ENCODE measurements at places on chromosomes 2 and 18.

- no peak for DNase-seq
Measured at GRCh38 chr18:3329471-3329870, 67.5 kb downstream of the MYL12B start.

GRCh38 chr2:48356701-48357325, 173.1 kb upstream of the STON1 start:
- DNase-seq: peak; percentile 52

DNA sequence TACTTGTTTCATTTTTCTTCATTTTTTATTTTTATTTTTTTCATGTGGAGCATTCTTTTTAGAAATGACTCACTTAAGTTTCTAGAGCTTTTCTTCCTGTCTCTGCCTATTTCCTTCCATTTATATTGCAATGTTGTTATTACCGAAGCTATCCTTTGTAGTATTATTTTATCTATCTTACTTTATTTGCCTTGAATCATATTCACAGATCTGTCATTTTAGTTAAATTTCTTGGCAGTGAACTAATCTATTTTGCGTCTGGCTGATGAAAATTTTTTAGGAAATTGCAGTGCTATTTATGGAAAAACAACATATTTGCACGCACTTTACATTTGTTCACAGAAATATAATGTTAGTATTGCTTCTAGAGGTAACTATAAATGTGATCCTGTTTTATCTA, 956.9 kb upstream of the SLC39A10 start:
- DNase-seq: no peak

- no peak for DNase-seq
Measured at GRCh38 chr2:144159240-144159639, 360.7 kb downstream of the ZEB2 start.

DNA sequence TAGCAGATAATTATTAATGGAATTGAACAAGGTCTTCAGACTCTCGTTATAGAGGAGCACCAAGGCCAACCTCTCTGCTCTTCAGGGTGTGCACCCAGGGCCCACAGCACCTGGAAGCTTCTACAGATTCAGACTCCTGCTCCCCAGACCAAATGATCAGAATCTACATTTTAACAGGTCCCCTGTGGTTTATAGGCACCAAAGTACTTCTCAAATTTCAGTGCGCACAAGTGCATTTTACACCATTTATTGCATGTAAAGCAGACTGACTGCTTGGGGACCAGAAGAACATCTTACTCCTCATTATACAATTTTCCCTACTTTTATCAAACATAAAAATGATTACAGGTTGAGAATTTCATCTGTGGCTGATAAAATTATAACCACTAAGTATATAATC, 163.9 kb downstream of the COL4A4 start:
- no peak for DNase-seq

DNA sequence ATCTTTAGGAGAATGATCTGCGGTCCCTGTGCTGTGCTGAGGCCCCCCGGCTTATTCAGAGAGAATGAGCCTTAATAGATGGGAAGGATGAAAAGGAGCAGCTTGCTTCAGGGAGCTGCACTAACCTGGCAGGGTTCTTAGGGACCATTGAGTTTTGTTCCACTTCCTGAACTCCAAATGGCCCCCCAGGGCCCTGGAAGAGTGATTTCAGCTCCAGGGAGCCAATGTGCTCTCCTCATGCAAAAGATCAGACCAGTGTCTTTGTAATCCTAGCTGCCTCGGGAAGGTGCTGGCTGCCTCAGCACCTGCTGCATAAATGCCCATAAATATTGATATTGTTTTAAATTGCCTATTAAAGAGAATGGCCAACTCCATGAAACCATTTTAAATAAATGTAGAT, 210.2 kb downstream of the NCK2 start:
- DNase-seq: peak; percentile 58

- DNase-seq: no peak
Measured at GRCh38 chr18:39527465-39527864, 1961.9 kb upstream of the CELF4 start.

- DNase-seq: no peak
Measured at GRCh38 chr2:47404356-47404755, 1.4 kb downstream of the MSH2 start.

GRCh38 chr2:14219306-14219705, 413.2 kb upstream of the LRATD1 start:
- no peak for DNase-seq

DNA sequence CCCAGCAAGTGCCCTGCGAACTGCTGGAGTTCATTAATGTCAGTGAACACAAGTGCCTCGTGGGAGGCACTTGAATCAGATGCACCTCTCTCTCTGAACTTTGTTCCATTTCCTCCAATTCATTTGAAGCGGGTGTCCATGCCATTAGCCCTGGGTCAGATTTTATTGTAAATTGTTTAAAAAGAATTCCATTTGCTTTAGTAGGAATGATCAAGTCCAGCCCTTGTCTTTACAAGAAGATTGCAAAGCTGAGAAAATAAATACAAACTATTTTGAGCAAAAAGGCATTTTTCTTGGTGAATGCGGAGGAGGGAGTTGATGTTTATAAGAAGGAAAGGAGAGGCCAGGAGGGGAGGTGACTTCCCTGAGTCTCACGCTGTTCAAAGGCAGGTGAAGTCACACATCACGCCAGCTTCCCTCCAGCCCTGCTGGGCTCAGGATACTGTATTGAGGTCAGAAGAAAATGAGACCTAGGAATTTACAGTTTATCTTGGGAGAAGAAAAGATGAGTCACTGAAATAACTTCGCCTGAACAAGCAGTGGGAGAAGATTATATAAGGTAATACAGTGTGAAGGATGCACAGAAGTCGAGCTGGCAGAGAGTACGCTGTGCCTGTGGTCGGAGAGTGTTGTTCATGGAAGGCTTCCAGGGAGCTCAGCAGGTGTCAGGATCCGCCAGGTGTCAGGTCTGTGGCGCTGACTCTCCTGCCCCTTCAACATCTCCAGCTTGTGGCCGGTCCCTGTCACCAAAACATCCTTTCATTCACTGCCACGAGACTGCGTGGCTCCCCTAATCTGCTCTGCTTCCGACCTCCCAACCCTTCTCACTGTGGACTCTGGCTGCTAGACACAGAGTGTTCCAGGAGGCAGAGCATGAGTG, 36.5 kb downstream of the EFR3B start:
- DNase-seq: peak; percentile 83

GRCh38 chr2:43524177-43524965, 71.5 kb downstream of the THADA start:
- no peak for DNase-seq

GRCh38 chr2:3589086-3589485, 5.8 kb upstream of the COLEC11 start:
- DNase-seq: no peak

DNA sequence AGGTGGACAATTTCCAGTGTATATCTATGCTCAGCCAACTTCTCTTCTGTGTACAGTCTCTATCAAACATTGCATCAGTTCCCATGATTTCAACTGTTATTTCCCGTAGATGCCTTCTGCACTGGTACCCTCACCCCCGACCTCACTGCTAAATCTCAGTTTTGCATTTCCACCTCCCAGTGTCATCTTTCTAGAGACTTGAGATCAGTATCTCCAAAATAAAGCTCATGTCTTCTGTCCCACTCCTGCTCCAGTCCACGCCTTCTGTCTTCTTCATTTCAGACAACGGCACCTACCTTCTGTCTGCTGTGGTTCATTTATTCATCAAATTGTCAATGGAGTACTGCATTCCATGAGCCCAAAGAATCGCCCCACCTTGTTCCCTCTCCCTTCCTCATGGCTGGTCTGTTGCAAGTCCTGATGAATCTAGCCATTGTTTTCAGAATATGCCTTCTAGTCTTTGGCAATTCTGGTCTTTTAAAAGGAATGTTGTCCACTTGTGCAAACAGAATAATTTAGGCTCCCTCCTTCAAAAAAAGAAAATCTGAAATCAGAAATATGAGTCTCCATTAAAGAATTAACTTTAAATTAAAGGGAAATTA, 23.3 kb upstream of the NPAS2 start:
- DNase-seq: no peak

DNA sequence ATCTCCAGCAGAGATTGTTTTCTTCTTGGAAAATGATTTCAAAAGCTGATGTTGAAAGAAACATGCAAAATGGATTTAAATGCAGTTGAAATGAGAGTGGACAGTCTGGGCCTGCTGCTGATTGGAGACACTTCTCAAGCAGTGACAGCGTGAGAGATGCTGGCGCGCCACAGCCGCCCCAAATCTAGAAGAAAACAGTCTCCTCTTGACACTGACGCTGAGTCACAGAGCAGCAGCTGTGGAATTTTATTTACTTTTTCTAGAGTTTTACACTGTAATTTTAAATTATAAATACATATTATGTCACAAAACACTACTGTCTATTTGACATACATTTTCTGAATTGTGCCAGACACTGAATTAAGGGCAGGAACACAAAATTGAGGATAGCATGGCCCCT, 121.8 kb upstream of the TMEM200C start:
- no peak for DNase-seq

DNA sequence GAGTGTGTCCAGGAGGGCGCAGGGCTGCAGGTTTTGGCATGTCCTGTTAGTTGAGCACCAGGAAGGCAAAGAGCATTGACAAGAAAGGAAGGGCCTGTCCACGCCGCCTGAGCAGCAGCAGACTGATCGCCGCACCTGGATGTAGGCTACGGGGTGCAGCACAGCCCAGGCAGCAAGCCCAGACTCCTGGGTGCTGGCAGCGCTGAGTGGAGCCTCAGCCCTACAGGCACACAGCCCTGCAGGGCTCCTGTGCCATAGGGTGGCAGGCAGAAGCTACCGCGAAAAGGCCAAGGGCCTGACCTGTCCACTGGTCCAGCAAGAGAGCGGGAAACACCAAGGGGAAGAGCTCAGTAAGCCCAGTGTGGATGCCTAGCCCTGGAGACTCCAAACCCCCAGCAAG, 198.0 kb downstream of the HDAC4 start:
- DNase-seq: no peak

- no peak for DNase-seq
Measured at GRCh38 chr18:57982372-57983021, 61.5 kb upstream of the NEDD4L start.

- DNase-seq: peak; percentile 24
Measured at GRCh38 chr2:113157118-113157896, 16.5 kb upstream of the PSD4 start.

DNA sequence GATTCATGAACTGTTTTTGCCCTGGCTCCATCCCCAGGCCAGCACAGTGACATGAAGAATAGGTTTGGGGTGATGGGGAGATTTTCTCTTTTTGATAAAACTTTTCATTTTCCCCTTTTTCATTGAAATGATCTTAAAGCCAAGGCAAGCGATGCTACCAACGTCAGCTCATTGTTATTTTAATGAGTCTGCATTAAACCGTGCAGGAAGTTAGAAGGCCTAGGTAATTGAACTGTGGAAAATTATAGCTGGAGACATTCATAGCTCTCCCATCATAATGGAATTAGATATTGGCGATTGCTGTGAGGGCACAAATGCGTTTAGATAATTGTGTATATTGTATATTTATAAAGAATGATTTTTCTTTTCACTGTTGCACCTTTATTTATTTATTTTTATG, 33.2 kb downstream of the SMARCAL1 start:
- DNase-seq: no peak

DNA sequence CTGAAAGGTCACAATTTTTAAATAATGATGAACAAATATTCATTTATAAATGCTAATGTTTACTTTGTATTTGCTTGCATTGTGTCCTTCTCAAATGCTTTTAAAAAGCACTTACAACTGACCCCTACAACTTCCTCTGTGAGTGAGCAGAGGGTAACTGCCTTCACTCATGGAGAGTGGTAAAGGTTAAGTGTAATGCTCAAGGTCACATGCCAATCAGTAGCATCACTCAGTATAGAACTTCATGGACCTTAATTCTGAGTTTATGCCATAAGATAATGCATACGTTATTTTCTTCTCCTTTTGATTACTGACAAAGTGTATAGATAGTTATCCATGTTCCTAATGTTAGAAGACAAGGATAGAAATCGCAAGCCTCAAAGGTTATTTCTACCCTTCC, 91.8 kb upstream of the SERTAD2 start:
- DNase-seq: no peak

- no peak for DNase-seq
Measured at GRCh38 chr2:106948540-106948939, 62.6 kb upstream of the ST6GAL2 start.

DNA sequence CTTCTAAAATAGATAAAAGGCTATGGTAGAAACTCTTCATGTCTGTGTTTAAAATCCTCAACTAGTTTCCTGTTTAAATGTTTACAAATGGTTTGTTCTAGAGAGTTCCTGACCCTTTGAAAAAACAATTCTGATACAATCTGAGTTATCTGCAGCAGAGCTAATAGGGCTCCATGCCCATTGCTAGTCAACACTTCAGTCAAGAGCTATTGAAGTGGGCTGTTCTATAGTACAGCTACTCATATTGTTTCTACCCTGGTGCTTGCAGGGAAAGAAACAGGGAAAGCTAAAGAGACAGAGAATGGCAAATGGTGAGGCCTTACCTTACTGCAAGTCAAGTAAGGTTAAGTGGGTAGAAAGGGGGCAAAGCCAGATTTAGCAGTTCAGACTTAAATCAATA, 112.3 kb upstream of the CAVIN2 start:
- peak; percentile 91 for DNase-seq

DNA sequence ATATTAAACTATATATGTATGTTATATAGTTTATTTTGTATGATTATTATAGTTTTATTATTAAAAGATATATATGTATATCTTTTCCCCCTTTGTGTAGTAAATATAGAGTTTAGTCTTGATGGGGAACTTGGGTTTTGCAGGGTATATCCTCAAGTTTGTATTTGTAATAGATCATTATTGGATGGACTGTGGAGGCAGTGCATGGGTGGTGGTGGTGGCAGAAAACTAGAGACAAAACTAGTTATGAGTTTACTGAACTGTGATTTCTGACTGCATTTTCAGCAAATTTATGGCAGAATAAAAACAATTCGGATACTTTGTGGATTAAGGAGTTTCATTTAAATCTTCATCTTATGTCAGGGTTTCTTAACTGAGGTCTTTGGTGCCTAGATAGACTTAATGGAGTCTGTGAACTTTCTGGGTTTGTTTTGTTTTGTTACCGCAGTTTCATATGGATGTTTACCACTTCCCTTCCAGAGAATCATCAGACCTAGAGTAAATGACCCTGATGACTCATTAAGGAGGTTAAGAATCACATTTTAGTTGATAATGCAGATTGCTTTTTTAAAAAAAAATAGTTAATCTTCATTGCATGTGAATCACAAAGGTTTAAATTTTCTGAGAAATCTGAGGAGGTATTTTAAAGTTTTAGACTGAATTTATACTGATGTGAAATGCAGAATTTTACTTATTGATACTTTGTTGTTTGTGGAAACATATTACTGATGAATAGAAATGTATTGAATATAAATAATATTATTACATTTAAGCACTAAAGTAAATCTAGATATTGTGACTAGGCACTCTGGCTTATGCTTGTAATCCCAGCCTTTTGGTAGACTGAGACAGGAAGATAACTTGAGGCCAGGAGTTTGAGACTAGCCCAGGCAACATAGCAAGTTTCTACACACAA, 14.5 kb downstream of the EPC2 start:
- DNase-seq: no peak

Measured in DMS79 treated with DMSO at 0.1 percent for 48 hours (cell line).